ENCODE measurements at places on chromosomes 1 and 21.

DNA sequence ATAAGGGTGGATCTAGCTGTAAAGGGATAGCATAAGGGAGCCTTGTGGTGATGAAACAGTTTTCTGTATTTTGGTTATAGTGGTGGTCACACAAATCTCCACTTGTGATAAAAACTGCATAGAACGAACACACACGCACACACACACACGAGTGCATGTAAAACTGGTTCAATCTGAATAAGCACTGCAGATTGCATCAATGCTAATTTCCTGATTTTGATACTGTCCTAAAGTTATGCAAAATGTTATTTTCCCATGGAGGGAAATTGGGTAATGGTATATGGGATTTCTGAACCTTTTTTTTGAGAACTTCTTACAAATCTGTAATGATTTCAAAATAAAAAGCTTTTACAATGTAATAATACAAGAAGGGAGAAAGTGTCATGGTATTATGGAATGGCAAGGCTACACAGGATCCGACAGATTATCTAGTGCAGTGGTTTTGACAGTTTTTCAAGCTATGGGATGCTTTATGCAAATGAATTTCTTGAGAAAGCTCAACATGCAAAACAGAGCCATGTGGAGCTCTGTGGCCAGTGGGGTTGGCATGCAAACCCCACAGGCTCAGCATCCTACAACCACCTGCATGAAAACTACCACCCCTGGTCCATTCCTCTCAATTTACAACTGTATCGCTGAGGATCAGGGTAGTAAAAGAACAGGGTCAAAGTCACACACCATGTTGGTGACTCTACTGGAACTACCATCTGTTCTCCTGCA lies 18.8 kb downstream of the SLC41A1 start:
- DNase-seq: no peak

GRCh38 chr1:193540511-193540910 lies 354.1 kb upstream of the B3GALT2 start:
- no peak for DNase-seq

DNA sequence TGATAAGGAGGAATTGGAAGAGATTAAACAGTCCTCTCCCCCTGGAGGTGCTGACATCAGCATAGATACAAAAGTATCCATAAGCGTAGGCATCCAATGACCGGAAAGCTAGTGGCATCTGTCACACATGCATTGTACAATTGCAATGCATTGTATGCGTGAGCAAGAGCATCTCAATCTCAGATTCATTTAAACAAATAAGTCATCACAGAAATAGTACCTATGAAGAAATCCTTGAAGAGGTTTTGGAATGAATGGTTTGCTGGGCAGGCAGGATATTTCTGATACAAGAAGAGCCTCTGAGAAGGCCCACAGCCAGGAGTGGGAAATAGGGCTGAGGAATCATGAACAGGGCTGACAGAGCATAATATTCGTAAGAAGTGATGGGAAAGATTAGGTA lies 88.9 kb upstream of the ABCD3 start:
- DNase-seq: no peak

- no peak for DNase-seq
Measured at GRCh38 chr1:38210021-38210894, 163.7 kb upstream of the POU3F1 start.

GRCh38 chr1:36166136-36166535 lies 10.2 kb downstream of the MAP7D1 start:
- no peak for DNase-seq

GRCh38 chr1:58152697-58153096 lies 393.8 kb downstream of the OMA1 start:
- DNase-seq: no peak

GRCh38 chr1:32352831-32353383 lies 9.4 kb downstream of the FAM229A start:
- no peak for DNase-seq

DNA sequence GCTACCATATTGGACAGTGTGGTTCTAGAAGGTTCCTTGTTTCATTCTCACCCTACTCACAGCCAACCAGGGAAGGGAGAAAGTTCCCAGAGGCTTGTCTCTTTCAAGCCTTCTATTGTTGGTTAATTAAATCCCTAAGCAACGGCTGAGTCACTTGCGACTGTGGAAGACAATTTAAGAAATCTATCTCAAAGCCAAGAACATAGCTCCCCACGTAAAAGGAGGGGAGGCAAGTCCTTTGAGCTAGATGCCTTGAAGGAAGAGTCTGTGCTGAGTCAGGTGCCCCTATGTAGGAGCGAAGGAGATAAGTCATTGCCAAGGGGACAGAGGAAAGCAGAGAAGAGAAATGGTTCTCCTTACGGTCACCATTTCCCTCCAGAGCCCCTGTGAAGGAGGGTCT lies 79.4 kb upstream of the PPP2R5A start:
- DNase-seq: no peak

DNA sequence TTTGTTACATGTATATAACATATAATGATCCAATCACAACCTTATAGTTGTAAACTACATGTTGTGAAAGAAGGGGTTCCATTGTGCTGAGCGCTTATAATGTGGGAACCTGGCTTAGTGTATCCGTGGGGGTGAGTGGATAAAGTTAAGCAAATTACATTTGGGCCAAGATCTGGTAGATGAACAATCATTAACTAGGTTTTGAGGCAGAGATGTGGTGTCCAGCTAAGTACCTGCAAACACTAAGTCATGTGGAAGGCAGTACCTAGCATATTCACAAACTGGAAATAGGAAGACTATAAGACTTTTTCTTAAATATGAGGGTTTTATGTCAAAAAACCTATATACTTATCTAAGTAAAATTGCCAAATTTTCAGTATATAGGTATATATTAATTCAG lies 167.2 kb upstream of the PDE4B start:
- DNase-seq: no peak

DNA sequence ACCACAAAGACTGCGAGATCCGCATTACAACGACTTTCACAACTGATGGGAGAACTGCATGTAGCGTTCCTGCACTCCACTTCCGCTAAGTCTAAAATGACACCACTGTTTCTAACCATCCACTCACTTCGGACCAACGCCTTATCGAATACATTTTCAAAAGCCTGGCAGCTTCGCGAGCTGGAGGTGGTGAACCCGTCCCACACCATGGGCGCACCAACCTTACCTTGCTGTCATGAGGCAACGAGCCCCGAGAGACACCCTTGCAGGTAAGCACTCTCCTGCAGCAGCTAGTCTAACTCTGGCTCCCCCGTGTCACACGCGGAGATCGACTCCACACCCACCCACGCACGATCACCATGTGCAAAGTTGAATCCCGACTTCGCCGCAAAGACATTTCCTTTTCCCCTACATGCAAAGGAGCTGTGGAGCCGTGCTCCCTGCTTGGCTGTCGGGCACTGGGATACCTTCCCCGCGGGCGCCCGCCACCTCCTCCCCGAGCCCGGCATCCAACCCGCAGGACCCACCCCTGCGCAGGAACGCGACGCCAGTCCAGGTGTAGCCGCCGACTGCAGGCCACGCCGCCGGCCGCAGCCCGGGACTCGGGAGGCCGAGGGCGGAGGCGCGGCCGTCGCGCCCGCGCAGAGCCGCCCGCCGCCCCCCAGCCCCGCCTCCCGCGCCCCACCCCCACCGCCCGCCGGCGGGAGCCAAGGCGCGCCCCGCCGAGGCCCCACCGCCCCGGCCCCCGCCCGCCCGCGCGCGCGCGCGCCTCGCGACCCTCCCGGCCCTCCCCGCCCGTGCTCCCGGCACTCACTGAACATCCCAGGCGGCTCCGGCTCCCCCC lies 629 bp downstream of the TAF5L start:
- DNase-seq: no peak

DNA sequence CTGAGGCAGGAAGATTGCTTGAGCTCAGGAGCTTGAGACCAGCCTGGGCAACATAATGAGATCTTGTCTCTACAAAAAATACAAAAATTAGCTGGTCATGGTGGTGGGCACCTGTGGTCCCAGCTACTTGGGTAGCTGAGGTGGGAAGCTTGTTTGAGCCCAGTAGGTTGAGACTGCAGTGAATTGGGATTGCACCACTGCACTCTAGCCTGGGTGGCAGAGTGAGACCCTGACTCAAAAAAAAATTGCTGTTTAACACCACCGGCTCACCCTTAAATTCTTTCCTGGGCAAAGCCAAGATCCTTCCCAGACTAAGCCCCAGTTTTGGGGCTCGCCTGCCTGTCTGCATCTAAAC lies 6.6 kb upstream of the NSUN4 start:
- no peak for DNase-seq

DNA sequence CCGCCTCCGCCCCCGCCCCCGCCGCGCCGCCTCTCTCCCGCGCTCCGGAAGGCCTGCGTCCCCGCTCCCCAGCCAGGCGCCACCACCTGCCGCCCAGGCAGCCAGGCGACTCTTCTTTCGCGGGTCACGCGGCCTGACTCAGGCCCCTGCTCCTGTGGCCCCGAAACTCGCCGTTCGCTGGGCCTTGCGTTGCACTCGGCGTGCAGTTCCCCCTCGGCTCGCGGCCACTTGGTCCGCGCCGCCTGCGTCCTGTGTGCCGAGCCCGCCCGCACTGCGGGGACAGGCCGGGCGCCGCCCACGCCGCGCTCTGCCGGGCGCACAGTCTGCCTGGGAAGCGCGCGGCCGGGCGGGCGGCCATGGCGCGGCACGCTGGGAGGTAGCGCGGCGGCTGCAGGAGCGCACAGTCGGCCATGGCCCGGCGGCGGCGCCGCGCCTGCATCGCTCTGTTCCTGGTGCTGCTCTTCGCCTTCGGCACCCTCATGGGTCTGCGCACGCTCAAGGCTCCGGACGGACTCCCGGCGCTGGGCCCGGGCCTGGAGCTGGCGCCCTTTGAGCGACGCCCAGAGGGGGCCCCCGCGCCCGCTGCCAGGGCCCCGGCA lies at the start of gene MANEAL:
Gene MANEAL, plus strand, starts transcription at position 75 of the 599 bp plus-strand sequence. Its CDS starts 336 bp downstream, at position 411.
- no peak for DNase-seq

DNA sequence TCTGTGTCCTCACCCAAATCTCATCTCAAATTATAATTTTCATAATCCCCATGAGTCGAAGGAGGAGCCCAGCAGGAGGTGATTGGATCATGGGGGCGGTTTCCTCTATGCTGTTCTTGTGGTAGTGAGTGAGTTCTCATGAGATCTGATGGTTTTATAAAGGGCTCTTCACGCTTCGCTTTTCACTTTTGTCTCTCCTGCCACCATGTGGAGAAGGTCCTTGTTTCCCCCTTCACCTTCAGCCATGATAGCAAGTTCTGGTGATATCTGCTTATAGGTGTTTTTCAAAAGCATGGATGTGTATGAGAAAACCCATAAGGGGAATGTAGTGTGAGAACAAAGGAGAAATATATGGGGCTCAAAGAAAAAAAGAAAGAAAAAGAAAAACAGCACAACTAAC lies 405.9 kb upstream of the RGS18 start:
- DNase-seq: no peak

DNA sequence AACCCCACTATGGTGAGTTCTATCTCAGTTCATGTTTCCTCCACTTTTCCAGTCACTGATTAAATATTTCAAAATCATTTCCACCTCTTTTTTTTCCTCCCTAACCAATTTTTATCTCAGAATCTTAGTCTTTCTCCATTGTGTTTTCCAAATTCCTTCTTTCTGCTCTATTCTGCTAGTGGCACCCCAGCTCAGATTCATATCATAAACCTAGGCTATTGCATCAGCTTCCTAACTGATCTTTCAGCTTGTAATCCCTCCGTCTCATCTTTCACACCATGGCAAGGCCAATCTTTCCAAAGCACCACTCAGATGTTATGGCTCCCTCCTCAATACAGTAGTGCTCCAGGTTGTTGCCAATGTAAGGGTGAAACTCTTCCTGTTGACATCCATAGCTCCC lies 631.9 kb downstream of the PLPP3 start:
- DNase-seq: no peak

GRCh38 chr1:189774721-189775287 lies 702.9 kb downstream of the BRINP3 start:
- no peak for DNase-seq

DNA sequence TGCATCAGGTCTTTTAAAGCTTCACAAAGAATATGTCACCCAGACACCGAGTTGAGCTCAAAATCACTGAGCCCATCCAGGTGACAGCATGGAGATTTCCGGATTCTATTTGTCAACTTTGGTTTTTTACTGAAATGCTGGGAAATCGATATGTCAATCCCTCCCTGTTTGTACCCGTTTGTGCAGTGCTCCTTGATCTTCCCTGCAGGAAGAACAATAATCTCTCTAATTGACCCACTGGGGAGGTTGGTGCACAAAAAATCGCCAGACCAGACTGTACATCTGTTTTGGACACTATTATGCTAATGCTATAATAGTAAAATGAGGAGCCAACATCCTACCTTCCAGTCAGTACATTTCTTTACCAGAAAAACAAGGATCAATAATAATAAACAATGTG lies 1.8 kb downstream of the BARHL2 start:
- DNase-seq: no peak
